Cerebellar cortex (tissue), 1 donor: ENCODE measurements at places on chromosomes 12 and 14.
A peak's percentile ranks its signal among the peaks of the same experiment; 100 is the strongest.

GRCh38 chr12:88398031-88398430, 182.2 kb downstream of the KITLG start:
- DNase-seq: no peak

DNA sequence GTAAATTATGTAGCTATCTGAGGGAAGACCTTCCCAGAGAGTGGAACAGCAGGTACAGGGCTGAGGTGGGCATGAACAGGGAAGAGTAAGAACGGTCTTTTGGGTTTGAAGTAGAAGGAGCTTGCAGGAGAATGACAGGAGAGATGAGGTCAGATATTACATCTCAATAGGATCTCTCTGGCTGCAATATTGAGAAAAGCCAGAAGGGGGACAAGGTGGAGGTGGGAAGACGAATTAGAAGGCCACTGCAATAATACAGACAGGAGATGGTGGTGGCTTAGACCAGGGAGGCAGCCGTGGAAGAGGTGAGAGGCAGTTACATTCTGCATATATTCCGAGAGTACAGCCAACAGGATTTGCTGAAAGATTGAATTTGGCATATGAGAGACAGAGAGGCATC, 310.2 kb downstream of the APAF1 start:
- DNase-seq: peak; percentile 16

DNA sequence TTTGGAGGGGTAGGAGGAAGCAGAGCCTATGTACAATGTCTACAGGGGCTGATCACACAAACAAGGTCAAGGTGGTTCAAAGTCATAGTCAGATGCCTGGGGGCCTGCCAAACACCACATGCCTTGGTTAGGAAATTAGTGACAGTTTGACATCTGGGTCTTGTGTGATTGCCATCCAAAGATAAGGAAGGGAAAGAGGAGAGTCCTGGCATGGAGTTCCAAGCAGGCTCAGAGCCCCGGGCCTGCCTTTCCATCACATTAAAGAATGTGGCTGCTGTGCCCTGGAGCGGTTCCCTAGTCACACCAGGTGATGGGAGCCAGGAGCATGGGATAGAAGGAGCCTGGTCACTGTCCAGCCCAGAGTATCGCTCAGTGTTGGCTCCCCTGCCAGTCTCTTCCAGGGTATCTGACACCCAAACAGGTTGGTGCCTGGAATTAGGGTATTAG, 53.6 kb upstream of the BCL2L14 start:
- no peak for DNase-seq

DNA sequence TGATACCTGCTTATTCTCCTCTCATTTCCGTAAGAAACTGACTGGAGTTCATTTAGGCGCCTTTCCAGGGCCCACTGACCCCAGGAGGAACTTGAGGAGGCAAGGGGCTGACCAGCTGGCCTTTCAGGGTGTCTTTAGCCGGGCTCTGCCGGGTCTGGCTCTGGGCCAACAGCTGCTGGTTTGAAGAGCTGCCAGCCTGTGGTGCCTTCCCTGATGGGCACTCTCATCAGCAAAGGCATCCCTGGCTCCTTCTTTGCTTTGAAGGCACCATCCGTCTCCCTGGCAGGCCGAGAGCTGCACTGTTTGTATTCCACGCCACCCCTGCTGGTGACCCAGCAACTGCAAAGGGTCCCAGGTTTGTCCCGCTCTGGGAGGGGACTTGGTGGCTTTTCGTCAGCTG, 42.0 kb downstream of the IQSEC3 start:
- DNase-seq: peak; percentile 48

- no peak for DNase-seq
Observed at GRCh38 chr14:29815016-29815674, 112.5 kb downstream of the PRKD1 start.

DNA sequence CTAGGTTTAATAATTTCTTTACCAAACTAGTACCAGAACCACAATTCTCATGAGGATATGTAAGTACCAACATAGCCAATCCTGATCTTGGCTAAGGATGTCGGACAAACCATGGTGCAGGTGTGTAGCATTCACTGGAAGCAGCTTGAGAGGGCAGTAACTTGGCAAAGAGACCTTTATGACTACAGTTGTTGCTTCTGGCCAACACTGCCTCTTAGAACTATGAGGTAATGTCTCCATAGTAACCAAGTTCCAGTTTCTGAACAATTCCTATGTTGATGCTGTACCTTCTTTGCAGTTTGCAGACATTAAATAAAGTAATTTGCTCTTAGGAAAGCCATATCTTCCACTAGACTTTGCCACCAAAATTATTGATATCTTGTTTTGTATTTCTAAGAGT, at the start of gene LMNTD1:
Gene LMNTD1, minus strand, starts transcription at position 186 of the 400 bp plus-strand sequence. CDS start 324 bp downstream, outside the sequence.
- no peak for DNase-seq
